ENCODE measurements at places on chromosomes 3 and 15. TPM values are rescaled to one million over a fixed set of nuclear protein-coding genes. Genes with fewer than 3 reads are reported as not detected.

The NAALADL2 gene
- 5.8 TPM for total RNA-seq

The NR2F2 gene
- 12.8 TPM for total RNA-seq

The SERINC4 gene
- 0.44 TPM for total RNA-seq

The DCP1A gene
- 17.3 TPM for total RNA-seq

The POLG gene
- total RNA-seq: 31.1 TPM

The KIF7 gene
- 2.4 TPM for total RNA-seq

The LRRC28 gene
- 22.9 TPM for total RNA-seq

The TRIM42 gene
- total RNA-seq: not detected

The RTP1 gene
- not detected for total RNA-seq

The PAK6 gene
- total RNA-seq: 8.2 TPM

The THRB gene
- 32.8 TPM for total RNA-seq

The SLC51A gene
- total RNA-seq: not detected

- peak; percentile 48 for DNase-seq
Observed at GRCh38 chr3:47163169-47164006, 525 bp downstream of the SETD2 start.

GRCh38 chr3:152300029-152300731, 31.5 kb downstream of the MBNL1 start:
- DNase-seq: no peak

DNA sequence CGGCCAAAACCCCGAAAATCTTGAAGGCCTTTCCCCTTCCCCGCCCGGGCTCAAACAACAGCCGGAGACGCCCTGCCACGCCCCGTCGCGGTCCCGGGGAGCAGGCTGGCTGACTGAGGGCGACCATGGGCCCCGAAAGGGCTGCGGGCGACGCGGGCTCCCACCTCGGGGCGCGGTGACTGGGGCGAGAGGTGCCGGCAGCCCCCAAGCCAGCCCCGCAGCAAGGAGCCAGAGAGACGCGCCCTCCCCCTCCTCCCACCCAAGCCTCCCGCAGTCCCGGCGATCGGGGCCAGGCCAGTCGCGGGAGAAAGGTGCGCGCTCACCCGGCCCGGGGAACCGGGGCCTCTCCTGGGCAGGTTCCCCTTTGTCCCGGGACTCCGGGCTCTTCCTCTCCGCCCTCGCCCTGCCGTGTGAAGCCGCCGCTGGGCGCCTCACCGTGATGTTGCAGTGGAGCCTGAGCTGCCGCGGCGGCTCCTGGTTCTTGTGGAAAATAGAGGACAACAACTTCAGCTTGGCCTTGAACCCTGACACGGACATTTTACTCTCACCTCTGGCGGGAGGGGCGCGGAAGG, 30.6 kb upstream of the ZSCAN2 start:
- DNase-seq: peak; percentile 65

DNA sequence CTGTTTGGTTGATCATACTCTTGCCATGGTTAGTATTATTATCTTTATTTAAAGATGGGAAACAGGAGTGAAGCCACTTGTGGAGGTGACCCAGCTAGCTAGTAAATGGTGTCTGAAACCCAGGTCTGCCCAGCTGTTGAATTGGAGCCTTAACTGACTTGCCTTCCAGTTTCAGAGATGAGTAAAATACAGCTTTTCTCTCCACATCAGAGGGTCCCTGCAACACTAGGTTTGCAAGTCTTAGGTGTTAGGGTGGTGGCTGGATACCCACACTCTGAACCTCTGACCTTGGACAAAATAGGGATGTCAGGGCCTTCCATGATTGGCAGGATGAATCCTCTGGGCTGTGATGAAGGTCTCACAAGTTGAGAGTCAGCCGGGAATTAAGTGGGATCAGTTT, 4.1 kb downstream of the FLNB start:
- DNase-seq: no peak

DNA sequence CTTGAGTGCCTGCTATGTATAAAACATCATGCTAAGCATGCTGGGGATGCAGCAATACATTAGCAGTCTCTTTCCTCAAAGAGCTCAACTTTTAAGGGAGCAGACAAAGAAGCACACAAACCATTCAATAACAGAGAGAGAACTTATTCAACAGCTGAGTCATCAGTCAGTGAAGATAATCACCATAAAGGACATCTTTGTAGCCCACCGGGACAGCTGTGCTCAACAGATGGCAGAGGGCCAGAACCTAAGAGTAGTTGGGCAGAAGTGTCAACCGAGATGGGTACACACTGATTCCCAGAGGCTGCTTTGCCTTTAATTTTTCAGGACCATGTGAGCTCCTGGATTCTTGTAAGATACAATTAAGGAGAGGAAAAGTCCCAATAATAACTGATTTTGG, 4.2 kb upstream of the RAB8B start:
- no peak for DNase-seq

DNA sequence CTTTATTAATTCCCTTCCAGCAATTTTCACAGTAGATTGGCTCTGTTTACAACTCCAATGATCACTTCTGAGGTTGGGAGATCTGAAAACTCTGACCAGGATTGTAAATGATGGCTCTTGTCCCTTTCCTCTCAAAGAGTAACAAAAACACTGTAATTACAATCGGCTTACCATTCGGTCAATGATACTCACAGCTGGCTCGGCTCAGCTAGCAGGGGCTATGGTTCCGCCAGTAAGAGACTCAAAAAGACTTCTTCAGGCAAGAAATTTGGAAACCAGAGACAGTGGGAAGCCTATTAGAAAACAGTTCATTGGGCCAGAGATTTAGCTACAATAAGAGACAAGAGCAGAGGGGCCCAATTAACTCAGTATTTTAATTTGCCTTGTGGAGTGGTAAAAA, 96.6 kb downstream of the LRRC3B start:
- DNase-seq: no peak

GRCh38 chr3:75906555-75907112, 121.3 kb upstream of the ZNF717 start:
- DNase-seq: no peak

GRCh38 chr3:125381314-125381713, 6.2 kb upstream of the ZNF148 start:
- DNase-seq: no peak

DNA sequence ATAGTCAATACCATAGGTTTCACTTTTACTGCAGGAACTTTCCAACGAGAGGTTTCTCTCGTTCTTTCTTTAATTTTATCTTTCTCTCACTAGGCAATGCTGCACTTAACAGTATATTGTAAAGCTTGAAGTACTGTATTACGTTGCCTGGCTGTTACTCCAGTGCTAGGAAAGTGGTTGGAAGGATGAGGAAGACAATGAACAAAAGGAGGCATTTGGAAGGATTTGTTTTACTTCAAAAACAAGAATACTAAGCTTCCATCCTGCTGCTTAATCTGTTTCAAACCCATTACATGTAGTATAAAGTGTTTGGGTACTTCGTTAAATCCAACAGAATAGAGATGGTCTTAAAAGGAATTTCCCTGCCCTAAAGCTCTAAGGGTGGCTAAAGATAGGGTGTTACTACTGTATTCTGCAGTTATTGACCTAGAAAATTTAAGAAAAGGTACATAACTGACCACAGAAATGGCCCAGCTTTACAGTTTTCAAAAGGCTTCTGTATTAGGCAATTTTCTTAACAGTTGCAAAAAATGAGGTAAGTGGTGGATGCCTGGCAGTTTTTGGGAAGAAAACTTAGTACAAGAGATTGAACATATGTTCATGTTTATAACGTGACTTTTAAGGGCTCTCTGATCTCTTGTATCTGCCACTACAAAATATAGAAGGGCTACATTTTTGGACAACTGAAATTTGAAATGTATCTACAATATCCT, 785 bp upstream of the IFT57 start:
- no peak for DNase-seq

DNA sequence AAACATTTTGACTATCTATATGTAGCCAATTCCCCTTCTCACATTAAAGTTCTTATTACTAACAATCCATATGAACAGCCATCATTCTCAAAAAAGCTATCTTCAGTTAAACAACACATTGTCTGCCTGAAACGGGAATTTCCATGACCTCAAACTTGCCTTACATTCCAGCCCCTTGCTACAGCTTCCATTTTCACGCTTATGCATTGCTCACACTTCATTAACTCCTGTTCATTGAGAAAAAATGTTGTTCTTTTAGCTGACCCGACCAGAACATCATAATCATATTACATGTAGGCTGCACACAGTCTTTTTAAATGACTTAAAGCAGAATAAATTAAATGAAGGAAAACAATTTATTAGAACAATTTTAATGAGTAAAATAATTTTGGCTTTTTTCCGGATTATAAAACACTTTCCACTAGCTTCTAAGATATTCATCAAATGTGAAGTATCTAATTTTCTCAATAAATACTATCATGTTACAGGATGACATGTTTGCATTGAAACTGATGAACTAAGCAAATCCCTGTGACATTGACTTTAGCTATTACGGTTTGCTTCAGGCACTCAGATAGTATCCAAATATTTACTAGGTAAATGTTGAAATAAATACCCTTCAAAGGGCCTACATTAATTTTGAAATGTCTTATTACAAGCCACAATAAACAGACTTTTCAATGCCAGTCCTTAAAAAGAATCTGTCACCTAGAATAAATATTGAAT, 49.9 kb downstream of the P3H2 start:
- DNase-seq: no peak

DNA sequence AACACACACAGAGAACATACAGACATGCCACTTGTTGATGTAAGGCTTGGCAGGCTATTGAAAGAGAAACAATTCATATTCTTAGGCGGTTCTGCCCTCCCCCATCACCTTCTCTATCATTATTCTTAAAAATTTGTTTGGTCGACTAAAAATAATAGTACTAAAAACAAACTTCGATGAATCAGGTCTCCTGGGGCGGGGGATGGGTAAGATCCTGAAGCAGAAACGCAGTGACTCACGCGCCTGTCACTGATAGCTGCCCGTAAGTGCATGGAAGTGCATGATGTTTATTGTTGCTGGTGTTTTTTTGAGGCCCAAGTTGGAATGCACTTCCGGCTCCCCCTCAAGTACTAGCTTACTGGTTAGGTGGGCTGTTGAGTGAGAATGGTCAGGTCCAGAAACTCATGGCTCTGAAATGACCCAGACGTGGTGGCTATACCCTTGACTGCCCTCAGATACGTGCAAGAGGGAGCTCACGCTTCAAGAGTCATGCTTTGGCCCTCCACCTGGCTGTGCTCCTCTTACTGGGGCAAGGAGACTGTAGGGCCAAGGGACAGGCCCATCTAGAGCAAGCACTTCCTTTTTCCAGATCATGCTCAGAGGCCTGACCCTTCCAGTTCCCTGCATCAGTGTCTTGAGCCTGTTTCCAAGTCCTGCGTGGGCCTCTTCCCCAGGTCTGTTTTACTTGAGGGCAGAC, 10.9 kb downstream of the SMAD3 start:
- DNase-seq: no peak

- no peak for DNase-seq
Observed at GRCh38 chr3:192842711-192843110, 74.9 kb downstream of the MB21D2 start.

GRCh38 chr3:130457671-130458070, 59.3 kb upstream of the COL6A6 start:
- DNase-seq: no peak

- no peak for DNase-seq
Observed at GRCh38 chr3:191240486-191240885, 41.4 kb downstream of the OSTN start.

GRCh38 chr3:125055913-125056745, at the start of gene HEG1:
Gene HEG1 (minus strand): TSS chr3:125055997. CDS start chr3:125055890, 107 bp downstream.
- peak; percentile 93 for DNase-seq

- no peak for DNase-seq
Observed at GRCh38 chr3:136544532-136544931, 207.6 kb downstream of the STAG1 start.

GRCh38 chr3:60298141-60298540, 953.1 kb downstream of the FHIT start:
- DNase-seq: no peak

DNA sequence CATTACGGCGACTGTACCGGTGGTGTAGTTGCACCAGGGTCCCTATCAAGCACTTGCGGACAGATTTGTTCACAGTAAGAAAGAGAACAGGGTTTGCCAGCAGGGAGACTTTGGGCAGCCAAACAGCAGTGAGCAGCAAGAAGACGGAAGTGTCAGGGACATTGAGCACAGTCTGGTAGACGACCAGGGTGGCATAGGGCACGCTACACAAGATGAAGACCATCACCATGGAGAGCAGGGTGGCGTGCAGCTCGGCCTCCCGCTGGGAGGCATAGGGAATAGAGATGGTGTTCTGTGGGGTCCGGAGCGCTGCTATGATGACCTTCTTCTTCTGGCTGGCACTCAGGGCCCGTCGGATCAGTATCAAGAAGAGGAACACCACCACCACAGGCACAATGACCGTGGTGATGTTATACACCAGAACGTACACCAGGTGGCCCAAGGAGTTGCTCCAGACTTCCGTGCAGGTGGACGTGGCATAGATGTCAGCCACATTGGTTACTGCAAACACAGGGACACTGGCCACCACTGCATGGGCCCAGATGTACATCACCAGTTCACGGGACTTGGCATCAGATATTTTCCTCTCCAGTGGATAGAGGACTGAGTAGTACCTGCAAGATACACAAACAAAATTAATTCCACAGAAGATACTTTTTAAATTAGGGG, 19.1 kb upstream of the FSIP1 start:
- DNase-seq: no peak

GRCh38 chr3:156659260-156659659, 15.1 kb upstream of the TIPARP start:
- DNase-seq: no peak

GRCh38 chr3:184690192-184690883, 21.5 kb downstream of the MAGEF1 start:
- DNase-seq: no peak

DNA sequence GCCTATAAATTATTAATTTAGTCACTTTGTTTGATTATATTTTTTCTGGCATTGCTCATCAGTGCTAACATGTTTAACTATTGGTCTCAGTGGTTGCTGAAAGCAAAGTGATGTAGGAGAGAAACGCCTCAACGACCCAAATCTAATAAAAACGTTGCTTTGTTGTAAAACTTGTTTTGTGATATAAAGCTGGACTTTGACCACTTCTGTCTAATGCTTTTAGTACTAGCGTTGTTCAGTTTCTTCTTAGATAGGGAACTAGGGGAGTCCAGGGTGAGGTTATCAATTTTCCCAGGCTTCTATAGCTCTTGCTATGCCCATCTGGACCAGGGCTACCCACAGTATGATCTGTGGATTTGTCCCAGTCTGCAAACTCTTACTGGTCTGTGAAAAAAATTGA, 80.6 kb upstream of the TBC1D5 start:
- no peak for DNase-seq

- no peak for DNase-seq
Observed at GRCh38 chr15:39025321-39025720, 460.7 kb upstream of the RASGRP1 start.

DNA sequence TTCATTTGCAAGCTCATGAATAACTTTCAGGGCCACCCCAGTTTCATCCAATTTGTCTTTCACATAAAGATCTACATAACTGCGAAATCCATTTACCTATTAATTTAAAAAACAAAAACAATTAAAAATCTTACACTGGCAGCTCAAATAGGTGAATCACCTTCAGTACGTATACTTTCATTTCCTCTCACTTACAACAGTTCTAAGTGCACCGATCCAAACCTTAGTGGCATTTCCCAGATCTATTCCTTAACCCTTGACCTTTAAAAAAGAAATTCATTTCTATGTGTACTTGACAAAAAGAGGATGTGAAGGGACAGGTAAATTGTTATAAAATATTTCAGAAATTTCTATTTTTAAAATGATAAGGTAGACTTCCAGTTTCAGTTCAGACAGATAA, 30.8 kb downstream of the TOP2B start:
- no peak for DNase-seq

- no peak for DNase-seq
Observed at GRCh38 chr3:134145183-134145582, 105.5 kb downstream of the RYK start.
